Hypothalamus (tissue), 51 donors: ENCODE measurements at places on chromosomes 12 and 14.

GRCh38 chr14:74981462-74981782 lies 21.3 kb upstream of the EIF2B2 start:
- no peak for DNase-seq

DNA sequence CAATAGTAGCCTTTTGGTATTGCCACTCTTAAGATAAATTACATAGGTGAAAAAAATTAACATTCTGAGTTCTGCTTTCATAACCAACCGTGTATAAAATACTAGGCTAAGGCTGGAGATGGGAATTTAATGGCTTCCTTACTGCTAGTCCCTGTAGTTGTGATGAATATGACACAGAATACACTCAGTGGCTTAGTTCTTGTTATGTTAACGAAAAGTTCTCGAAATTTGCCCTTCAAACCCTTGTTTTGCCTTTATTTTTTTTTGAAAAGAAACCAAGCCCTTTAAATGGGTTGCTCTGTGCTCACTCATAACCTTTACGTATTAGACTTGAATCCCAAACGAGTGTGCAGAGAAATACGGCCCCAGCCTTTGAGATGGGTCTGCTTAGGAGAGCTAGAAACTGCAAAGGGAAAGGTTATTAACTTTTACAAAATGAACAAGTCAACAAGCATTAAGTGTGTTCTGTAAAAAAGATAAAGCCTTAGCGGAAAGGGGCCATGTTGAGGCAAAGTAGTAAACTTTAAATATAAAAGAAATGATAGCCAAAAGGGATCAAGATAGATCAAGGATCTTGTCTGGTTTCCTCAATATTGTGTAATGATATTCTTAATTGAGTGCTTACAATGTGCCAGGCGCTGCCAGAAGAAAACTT lies 1.7 kb downstream of the NUDT4 start:
- no peak for DNase-seq

DNA sequence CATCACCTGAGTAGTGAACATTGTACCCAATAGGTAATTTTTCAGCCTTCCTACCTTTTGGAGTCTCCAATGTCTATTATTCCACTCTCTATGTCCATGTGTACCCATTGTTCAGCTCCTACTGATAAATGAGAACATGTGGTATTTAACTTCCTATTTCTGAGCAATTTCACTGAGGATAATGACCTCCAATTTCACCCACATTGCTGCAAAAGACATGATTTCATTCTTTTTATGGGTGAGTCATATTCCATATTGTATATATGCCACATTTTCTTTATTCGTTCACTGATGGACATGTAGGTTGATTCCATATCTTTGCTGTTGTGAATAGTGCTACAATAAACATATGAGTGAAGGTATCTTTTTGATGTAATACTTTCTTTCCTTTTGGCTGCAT lies 16.4 kb upstream of the BTG1 start:
- DNase-seq, result no peak

DNA sequence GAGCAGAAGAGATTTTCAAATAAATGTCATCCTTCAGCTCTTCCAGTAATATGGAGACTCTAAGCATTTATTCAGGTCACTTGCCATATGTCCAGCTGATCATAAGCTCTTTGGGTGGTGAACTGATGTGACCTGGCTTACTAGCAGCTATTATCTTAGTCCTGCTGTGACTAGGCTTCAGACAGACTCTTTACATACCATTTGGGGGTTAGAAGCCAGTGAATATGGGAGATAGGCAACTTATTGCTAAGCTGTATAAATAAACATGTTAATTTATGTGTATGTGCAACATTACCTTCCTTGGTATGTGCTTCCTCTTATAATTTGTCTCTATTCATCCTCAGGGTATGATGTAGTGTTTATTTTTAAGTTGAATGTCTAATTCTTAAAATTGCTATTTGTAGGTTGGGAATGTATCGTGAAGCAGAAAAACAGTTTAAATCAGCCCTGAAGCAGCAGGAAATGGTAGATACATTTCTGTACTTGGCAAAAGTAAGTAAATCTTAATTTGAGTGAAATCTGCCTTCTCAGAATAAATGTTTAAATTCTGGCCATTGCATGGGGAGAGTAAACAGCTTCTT lies 32.4 kb downstream of the TTC8 start:
- no peak for DNase-seq

DNA sequence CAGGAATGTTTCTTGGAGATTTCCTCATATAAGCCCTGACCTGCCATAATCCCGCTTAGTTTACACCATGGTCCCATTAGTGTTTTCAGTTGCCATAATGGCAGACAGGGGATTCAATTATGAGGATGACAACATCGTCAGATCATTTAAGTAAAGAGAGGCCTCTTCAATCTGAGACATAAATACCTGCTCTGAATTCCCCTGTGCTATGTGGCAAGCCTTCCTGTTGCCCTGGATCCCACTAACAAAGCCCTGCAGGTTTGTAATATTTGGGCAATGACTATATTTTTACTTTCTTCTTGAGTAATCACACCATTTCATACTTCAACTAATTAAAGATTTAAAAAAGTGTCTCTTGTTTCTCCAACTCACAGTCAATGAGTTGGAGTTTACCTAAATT lies 108.9 kb downstream of the TRAFD1 start:
- no peak for DNase-seq

DNA sequence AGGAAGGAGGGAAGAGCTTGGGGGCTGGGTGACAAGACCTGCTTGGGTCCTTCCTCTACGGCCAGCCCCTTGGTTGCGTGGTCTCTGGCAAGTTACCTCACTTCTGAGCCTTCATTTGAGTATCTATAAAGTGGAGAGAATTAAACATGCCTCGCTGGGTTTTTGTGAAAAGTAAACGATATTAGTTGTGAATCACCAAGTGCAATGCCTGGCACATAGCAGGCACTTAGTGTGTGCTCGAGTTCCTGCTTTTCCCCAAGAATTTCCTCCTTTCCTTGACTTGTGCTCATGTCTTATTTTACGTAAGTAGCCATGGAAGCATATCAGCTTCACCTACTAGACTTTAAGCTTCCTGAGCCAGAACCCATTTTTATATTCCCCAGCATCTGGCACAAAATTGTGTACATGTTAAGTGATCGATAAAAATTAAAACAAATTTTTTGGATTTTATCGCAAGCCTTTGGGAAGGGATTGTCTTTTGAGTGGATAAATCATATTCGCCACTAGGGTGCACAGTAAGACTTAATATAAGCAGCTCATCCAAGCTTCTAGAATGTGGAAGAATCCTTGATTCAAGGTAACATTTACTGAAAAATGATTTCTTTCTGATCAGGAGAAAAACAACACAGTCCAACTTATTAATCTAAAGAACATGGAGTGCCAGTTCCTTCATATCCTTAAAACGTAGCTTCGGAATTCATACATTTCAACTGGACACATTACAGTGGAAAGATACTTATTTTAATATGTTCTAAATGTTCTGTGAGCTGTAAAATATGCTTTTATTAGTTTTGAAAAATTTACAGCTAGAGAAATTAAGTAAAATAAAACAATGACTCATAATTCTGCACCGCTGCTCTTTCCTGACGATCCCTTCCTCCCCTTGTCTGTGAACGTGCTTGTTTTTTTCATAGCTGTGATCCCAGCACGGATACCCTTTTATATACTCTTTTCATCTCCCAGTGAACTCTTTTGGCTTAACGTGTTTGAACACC lies 62.0 kb downstream of the SLC25A47 start:
- DNase-seq, result no peak

- no peak for DNase-seq
Measured at GRCh38 chr12:95582230-95583058, 31.2 kb upstream of the USP44 start.

DNA sequence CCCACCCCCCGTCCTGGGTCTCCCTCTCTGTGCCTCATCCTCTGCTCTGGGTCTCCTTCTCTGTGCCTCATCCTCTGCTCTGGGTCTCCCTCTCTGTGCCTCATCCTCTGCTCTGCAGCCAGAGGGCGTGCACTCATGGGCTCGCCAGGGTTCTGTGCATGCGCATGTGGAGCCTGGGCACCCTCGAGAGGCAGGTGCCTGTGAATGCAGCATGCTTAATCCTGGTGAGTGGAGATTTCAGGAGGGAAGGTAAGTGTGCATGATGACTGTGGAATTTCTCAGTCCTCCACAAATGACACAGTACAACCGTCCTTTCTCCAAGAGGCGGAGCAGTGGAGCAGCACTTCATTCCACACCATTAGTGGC lies 65.2 kb downstream of the EP400 start:
- DNase-seq, result no peak

DNA sequence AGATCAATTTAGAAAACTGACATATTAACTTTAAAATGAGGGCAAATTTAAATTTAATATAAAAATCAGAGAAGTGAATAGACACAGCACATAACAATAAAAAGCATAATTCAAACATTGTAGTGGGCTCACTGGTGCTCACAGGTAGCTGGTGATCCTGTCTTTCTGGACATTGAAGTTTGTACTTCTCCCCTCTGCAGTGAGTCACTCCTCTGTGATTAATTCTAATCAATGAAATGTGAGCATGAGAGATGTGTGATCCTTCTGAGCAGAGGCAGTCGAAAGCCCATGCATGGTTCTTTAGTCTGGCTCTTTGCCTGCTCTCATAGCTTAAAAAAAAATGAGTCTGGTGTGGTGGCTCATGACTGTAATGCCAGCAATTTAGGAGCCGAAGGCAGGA lies 59.0 kb upstream of the RERGL start:
- no peak for DNase-seq

DNA sequence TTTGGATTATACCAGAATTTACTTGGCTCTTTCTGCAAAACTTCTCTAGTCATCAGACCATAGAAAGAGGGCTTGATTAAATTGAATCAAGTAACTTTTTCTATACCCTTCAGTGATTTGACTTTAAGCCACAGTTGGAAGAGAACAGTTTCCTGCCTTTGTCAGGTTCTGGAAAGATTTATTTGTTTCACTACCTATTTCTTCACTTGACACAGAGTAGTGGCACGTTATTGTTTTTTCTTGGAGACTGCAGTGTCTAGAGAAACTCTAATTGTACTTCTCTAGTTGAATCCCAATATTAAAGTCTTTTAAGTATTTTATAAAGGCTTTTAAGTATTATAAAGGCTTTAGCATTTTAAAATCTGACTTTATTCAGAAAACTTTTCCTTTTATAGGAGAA lies 138.1 kb downstream of the TMEM117 start:
- DNase-seq, result no peak

DNA sequence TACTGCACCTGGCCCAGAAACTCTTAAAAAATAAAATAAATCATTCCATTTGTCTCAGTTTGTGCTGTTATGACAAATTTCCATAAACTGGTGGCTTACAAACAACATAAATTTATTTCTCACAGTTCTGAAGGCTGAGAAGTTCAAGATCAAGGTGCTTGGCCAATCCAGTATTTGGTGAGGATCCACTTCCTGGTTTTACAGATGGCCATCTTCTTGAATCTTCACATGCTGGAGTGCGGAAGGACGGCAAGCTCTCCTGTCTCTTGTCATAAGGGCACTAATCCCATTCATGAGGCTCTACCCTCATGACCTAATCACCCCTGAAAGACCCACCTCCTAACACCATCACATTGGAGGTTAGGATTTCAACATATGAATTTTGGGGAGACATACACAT lies 29.9 kb upstream of the MYBPC1 start:
- DNase-seq, result no peak

GRCh38 chr12:91496337-91496736 lies 313.7 kb upstream of the DCN start:
- DNase-seq, result no peak

DNA sequence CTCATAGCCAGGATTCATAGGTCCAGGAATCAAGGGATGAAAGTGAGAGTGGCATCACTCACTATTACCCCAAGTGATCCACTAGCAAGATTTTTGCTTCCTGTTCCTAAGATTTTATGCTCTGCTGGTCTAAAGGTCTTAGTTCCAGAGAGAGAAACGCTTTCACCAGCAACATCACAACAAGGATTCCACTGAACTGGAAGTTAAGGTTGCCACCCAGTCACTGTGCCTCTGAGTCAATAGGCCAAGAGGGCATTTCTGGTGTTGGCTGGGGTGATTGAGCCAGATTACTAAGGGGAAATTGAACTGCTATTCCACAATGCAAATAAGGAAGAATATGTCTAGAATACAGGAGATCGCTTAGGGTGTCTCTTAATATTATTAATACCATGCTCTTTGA lies 142.5 kb upstream of the ARID2 start:
- no peak for DNase-seq

DNA sequence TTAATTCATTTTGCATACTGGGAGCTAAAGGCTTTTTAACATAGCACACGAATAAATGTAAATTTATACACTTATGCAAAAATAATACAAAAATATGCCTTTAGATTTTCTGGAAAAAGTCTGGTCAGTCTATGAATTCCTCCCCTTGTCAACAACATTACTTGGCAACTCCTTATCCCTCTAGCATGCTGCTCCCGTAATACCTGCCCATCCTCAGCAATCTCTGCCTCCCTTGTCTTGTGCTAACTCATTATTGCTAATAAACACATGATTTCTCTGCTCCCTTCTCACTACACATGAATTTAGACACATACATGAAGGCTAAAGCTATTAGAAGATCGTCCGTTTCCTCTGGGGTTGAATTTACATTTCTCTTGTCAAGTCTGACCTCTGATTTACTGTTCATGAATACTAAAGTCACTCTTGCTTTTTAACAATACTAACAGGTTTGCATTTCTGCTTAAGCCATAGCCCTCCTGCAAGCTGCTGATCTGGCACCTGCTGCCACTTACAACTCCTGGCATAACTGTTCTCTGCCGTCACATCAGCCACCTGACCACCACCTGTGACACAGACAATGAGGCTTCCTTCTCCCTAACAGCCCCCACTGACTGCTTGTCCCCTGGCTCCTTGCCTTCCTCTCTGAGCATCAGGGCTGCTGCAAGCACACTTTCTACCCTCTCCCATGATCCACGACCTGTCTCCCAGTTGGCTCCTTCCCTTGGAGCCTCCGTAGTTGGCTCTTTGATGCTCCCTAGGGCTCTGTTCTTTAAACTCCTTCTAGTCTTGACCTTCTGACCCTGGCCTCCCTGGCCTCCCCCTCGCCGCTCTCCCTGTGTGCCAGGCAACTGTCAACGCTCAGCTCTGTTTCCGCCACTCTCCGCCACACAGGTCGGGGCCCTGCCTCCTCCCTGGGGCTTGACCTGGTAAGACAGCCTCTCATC lies 177.6 kb downstream of the CALM1 start:
- DNase-seq, result no peak

DNA sequence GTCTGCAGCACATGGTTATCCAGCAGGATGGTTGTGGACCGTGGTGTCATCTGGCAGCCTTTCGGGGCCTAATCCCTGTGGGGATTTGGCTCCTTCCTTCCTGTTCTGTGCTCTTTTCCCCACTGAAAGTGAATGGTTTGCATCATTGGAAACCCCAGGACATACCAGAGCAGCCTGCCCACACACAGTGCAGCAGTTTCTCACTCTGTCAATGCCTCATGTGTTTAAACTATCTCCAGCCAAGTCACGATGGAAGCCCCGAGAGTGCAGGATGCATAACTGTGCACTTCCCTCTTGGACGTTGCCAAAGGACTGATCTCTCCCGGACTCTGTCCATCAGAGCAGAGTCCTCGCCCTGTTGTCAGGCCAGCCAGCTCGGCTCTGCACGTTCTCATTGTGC lies 29.0 kb upstream of the AMN start:
- DNase-seq, result no peak

DNA sequence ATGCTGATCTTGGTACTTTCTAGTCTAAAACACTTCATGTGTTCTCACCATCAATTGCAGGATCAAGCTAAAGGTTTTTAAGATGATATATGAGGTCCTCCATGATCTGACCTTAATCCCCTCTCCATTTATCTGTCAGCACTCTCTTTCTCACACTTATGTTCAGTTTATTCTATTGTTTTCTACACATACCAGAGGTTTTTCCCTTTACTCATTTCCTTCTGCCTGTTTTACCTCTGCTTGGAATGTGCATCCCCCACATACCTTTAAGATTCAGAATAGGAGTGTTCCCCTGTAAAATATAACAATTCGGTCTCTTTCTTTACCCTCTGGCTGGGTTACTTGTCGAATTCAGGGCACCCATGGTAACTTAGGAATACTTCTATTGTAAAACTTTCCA lies 219.1 kb upstream of the PKP2 start:
- DNase-seq, result no peak
